ENCODE measurements at places on chromosomes 5 and 9. TPM values are rescaled to one million over a fixed set of nuclear protein-coding genes. Genes with fewer than 3 reads are reported as not detected.

NTRK2 gene
- total RNA-seq: 16.8 TPM

PCDHA7 gene
- total RNA-seq: 0.55 TPM

ADGRD2 gene
- not detected for total RNA-seq

LECT2 gene
- not detected for total RNA-seq

TLX3 gene
- not detected for total RNA-seq

DNA sequence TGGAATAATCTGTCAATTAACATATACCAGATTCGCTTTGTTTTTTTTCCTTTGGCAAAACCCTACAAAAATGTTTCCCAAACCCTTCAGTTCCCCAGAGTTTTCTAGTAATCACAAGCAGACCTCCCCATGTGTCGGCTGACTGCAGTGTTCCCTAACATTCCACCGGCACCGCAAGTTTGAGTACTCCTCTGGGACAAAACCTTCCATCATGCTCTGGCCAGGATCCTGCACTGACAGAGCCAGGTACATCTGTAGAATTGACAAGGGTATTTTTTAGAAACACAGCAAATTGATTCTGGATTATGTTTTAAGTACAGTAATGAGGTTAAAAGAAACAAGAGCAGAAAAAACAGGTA, 174.7 kb downstream of the GAS1 start:
- H3K27ac ChIP-seq: no peak overlapping the region
- H3K36me3 ChIP-seq: no peaks in the 10 kb centered on the region

DNA sequence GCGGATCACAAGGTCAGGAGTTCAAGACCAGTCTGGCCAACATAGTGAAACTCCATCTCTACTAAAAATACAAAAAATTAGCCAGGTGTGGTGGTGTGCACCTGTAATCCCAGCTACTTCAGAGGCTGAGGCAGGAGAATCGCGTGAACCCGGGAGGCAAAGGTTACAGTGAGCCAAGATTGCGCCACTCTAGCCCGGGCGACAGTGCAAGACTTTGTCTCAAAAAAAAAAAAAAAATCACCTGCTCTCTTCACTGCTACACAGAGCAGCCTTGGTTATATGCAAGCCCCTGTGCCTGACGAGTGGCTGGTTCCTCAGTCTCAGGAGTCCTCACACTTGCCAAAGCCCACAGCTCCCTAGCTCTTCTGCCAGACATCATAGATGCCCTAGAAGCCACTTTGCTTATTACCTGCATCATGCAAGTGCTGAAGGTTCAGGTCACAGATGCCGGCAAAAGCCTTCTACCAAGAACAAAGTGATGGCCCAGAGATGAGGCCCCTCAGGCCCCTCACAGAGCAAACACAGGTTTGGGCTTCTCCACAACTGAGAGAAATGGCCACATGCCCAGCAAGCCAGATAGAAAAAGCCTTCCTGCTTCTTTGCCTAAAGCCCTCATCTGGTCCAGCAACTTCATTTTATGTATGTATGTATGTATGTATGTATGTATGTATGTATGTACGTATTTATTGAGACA, 176.4 kb downstream of the AUH start:
- no peak for DNase-seq
- H3K27ac ChIP-seq: no peak overlapping the region
- no peaks in the 10 kb centered on the region for H3K36me3 ChIP-seq
- H3K4me1 ChIP-seq: peaks cover 14% of the 10 kb centered on the region
- H3K27me3 ChIP-seq: no peaks in the 10 kb centered on the region
- no peak overlapping the region for H3K4me3 ChIP-seq

DNA sequence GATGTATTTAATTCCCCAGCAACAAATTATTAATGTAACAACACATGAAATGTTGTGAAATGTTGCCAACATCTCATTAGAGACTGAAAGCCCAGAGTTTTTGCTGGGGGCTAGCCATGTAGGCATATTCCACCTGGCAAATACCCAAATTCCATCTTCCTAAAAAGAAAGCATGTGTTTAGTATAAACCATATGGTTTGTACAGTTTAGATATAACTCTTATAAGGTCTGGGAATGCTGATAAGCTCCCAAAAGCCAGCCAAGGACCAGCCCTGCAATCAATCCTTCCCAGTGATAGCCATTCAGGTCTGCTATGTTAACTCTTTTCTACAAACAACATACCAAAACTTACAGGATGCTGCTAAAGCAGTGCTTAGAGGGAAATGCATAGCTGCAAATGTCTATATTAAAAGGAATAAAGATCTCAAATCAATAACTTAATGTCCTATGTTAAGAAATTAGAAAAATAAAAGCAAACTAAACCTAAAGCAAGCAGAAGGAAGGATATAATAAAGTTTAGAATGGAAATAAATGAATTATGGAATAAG, 158.9 kb downstream of the AUH start:
- H3K4me3 ChIP-seq: no peak overlapping the region
- H3K4me1 ChIP-seq: peaks cover 13% of the 10 kb centered on the region
- H3K27me3 ChIP-seq: no peaks in the 10 kb centered on the region
- no peak for DNase-seq
- no peak overlapping the region for H3K27ac ChIP-seq

DNA sequence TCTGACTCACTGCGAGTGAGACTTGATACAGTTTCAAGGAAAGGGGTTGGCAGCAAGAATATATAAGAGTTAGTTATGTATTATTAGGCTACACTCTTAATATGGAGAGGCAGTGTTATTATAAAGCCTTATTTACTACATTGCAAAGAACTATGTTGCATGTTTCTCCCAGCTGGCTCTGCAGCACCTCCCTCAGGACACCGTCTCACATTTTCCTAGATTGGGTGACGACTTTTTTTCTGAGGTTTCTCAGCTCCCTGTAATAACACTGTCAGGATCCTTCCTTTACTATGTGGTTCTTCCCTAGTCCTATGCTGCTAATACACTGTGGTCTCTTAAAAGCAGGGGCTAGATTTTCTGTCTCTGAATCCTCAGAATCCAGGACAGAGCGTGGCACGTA, 153.7 kb downstream of the INSYN2B start:
- no peak overlapping the region for H3K27ac ChIP-seq
- DNase-seq: no peak
- H3K4me1 ChIP-seq: no peaks in the 10 kb centered on the region
- no peaks in the 10 kb centered on the region for H3K36me3 ChIP-seq
- H3K27me3 ChIP-seq: no peaks in the 10 kb centered on the region

DNA sequence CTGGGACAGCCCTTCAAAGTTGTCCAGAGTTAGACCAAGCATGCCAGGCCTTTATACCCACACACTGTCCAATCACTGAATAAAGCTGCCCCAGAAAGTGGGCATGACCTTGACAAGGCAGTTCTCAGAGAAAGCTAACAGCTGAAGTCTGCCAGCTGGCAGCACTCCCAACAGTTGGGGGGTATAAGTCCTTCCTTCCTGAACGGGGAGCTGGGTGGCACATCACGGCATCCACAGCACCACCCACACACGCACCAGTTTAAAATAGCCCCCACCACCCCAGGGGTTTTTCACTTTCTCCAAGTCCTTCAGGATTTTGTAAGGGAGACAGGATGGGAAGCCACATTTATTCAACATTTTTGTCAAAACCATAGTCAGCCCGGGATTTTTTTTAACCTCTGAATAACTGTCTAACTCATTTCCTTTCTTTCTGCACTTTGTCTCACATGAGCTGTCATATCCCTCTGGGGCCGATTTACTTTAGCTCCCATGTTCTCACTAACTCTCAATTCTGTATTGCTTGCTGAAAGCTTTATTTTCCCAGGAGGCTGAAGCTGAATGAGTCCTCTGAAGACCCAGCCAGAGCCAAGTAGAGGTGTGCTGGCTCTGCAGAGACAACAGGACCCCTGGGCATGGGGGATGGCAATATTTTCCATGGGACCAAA, 15.4 kb downstream of the FAM81B start:
- DNase-seq: no peak
- H3K36me3 ChIP-seq: no peaks in the 10 kb centered on the region
- H3K27me3 ChIP-seq: no peaks in the 10 kb centered on the region
- H3K4me3 ChIP-seq: no peak overlapping the region
- H3K27ac ChIP-seq: no peak overlapping the region

- no peaks in the 10 kb centered on the region for H3K27me3 ChIP-seq
- no peak overlapping the region for H3K4me3 ChIP-seq
- no peak overlapping the region for H3K27ac ChIP-seq
These were observed 29.8 kb downstream of the SLC24A2 start for GRCh38 chr9:19759066-19759465.

DNA sequence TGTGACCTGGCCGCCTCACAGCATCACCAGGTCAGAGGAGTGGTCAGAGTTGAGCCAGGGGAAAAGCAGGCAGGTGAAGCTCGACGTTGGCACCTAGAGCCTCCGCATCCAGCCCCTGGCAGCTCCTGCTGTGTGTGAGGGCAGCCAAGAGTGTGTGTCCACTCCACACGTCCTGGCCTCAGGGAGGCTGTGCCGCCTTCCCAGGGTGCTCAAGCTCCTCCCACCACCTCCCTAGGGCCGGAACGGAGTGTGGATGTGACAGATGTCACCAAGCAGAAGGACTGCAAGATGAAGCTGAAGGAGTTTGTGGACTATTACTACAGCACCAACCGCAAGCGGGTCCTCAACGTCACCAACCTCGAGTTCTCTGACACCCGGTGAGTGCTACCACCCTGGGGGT, 72.5 kb downstream of the PHF2 start:
- H3K27me3 ChIP-seq: no peaks in the 10 kb centered on the region
- DNase-seq: no peak
- no peak overlapping the region for H3K4me3 ChIP-seq
- H3K36me3 ChIP-seq: peaks cover 90% of the 10 kb centered on the region
- no peaks in the 10 kb centered on the region for H3K4me1 ChIP-seq

GRCh38 chr9:122265149-122265915, 650 bp downstream of the MRRF start:
- H3K27me3 ChIP-seq: no peaks in the 10 kb centered on the region
- peak overlapping the region; percentile 79 for H3K4me3 ChIP-seq
- peaks cover 31% of the 10 kb centered on the region for H3K4me1 ChIP-seq
- H3K36me3 ChIP-seq: peaks cover 6% of the 10 kb centered on the region
- no peak for DNase-seq

DNA sequence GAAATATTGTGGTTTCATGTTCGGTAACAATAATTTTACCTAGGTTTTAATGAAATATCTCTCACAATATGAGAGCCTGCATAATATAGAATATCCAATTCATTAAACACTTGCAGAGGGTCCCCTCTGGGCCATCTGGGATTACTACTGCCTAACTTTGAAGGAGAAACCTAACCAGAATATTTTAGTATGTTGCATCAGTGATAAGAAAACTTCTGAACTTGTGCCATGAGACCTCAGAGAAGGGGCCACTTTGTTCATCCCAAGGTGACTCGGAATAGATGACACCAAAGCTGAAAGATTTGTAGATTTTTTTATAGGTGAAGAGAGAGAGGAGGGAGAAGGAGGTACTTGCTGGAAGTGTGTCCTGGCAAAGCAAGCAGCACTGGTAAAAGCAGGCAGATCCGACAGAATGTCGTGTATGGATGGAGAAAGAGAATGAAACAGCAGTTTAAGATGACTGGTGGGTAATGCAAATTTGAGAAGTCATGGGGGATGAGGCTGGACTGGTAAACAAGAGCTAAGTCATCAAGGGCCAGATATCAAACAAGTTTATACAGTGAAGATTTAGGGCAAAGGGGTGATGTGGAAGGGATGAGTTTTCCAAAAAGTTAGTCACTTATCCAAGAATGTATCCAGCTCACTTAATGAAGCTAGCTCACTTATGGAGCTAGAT, 372.3 kb downstream of the ADGRV1 start:
- peaks cover 11% of the 10 kb centered on the region for H3K4me1 ChIP-seq
- DNase-seq: no peak
- H3K27me3 ChIP-seq: no peaks in the 10 kb centered on the region
- H3K4me3 ChIP-seq: no peak overlapping the region
- H3K27ac ChIP-seq: no peak overlapping the region

- DNase-seq: no peak
- no peaks in the 10 kb centered on the region for H3K27me3 ChIP-seq
- peaks cover 18% of the 10 kb centered on the region for H3K4me1 ChIP-seq
- peak overlapping the region; percentile 22 for H3K27ac ChIP-seq
- no peak overlapping the region for H3K4me3 ChIP-seq
- H3K36me3 ChIP-seq: no peaks in the 10 kb centered on the region
These were observed 459.6 kb downstream of the RAB3C start for GRCh38 chr5:59042201-59043055.

- H3K27ac ChIP-seq: no peak overlapping the region
- no peak overlapping the region for H3K4me3 ChIP-seq
- no peaks in the 10 kb centered on the region for H3K4me1 ChIP-seq
- no peaks in the 10 kb centered on the region for H3K36me3 ChIP-seq
These were observed 27.6 kb downstream of the SGCD start for GRCh38 chr5:156354571-156354970.

DNA sequence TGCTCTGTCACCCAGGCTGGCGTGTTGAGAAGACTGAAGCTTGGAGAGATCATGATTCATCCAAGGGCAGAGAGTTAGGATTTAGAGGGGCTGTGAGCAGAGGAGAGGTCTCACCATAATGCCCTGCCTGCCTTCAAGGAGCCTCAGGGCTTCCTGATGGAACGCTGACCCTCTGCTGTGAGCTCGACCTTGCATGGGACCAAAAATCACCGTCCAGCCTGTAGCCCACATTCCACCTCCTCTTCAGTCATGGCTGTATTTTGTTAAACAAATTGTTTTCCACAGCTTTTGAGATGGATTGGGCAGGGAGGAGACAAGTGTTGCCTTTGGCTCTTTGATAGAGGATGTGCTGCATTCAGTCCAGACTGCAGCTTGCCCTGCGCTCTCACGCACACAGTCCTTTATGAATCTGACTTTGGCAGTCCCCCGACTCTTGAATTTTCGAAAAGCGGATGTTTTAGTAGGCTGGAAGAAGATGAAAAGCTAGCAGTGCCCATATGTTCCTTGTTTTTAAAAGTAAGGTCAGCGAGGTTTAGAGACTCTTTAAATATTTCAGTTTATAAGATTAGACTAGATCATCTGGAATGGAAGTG, 79.5 kb downstream of the MVB12B start:
- no peak overlapping the region for H3K4me3 ChIP-seq
- H3K4me1 ChIP-seq: no peaks in the 10 kb centered on the region
- no peak overlapping the region for H3K27ac ChIP-seq
- no peaks in the 10 kb centered on the region for H3K36me3 ChIP-seq
- H3K27me3 ChIP-seq: no peaks in the 10 kb centered on the region
- no peak for DNase-seq

DNA sequence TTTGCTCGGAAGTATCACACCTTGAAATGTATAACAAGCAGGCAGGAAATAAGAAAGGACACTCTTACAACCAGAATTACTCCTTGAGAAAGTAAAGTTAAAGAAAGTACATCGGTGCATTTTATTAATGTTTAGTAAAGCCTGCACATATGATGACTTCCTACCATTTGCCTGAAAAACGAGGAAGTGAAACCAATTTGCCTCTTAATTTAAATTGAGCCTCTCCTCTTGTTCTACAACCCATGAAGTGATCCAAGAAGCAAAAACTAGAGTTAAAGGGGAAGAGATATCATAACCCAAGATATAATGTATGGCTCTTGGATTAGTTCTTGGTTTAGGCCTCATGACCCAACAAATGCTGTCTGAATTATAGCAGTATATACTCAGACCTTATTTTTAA, 95.6 kb downstream of the GNAQ start:
- peaks cover 7% of the 10 kb centered on the region for H3K4me1 ChIP-seq
- no peak for DNase-seq
- H3K27me3 ChIP-seq: no peaks in the 10 kb centered on the region
- no peaks in the 10 kb centered on the region for H3K36me3 ChIP-seq
- no peak overlapping the region for H3K4me3 ChIP-seq

DNA sequence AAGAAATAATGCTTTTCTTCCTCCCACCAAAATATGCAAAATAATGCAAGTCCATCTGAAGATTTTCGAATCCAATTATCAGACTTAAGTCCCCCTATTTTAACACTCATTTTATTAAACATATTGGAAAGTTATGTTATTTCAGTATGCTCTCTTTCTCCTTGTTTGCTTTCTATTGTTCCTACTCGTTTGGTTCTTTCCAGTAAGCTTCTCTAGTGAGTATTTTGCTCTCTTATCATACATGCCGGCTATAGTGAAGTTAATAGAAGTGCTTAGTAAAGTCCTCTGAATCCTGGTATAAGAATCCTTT, 517 bp downstream of the ALDH1A1 start:
- peak overlapping the region; percentile 36 for H3K4me3 ChIP-seq
- peaks cover 29% of the 10 kb centered on the region for H3K4me1 ChIP-seq
- no peaks in the 10 kb centered on the region for H3K36me3 ChIP-seq
- no peaks in the 10 kb centered on the region for H3K27me3 ChIP-seq
